NCI-H1930 (cell line): ENCODE measurements at places on chromosomes 3 and 15.

GRCh38 chr3:27239951-27240350 lies 129.2 kb downstream of the NEK10 start:
- DNase-seq: no peak

GRCh38 chr3:105606016-105606415 lies 239.3 kb downstream of the ALCAM start:
- DNase-seq: no peak

DNA sequence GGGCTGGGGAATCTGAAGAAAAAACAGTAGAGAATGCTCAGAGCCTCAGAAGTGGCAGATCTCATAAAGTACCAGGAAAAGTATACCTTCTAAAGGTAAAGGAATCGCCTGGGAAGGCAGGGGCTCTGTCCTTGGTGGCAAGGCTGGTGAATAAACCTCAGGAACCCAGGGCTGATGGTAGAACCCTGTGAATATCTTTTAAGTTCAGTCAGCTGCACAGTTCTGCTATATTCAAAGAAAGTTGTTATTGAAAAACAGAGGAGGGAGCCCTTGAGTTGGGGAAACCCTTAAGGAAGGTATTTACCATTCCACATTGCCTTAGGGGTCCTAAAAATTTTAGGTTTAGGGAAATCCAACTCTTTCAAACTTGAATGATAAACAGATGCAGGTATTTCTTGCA lies 31.2 kb downstream of the ZPLD1 start:
- DNase-seq: no peak

DNA sequence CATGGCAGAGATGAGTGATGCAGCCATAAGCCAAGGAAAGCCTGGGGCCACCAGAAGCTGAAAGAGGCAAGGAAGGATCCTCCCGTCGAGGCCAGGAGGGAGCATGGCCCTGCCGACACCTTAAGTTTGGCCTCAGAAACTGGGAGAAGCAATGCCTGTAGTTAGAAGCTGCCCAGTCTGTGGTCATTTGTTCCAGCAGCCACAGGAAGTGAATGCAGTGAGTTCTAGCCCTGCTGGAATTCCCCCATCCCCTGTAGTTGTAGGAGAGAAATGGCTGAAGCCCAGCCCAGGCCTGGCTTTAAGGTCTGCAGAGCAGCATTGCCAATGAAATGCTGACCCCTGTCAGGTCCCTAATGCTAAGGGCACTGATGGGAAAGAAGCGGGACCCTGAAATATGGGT lies 12.2 kb upstream of the CHSY1 start:
- DNase-seq: no peak

DNA sequence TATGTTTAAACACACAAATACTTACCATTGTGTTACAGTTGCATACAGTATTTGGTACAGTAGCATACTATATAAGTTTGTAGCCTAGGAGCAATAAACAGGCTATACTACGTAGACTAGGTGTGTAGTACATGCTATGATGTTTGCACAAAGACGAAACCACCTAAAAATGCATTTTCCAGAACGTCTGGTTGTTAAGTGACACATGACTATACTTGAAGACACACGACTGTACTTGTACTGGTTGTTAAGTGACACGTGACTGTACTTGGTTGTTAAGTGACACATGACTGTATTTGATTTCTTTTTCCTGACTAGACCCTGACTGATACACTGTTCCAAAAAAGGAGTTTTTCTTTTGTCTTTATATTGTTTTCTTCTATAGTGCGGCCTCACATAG lies 34.1 kb downstream of the RAB8B start:
- DNase-seq: no peak

GRCh38 chr3:147886879-147887278 lies 477.7 kb downstream of the ZIC1 start:
- DNase-seq: no peak

DNA sequence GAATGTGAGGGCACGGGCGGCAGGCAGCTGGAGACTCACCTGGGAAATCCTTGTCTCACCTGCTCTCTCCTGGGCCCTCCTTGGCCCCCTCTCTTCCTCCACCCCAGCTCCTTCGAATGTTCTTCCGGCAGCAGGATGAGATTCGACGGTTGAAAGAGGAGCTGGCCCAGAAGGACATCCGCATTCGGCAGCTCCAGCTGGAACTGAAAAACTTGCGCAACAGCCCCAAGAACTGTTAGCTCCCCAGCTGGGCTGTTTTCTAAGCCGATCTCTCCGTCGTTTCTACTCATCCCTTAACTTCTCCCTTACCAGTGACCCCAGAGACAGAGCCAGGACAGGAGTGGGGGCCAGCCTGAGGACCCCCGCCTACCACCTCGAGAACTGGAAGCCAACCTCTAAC lies 95.0 kb downstream of the ANP32A start:
- no peak for DNase-seq

GRCh38 chr15:32855942-32856341 lies 138.1 kb downstream of the GREM1 start:
- no peak for DNase-seq

DNA sequence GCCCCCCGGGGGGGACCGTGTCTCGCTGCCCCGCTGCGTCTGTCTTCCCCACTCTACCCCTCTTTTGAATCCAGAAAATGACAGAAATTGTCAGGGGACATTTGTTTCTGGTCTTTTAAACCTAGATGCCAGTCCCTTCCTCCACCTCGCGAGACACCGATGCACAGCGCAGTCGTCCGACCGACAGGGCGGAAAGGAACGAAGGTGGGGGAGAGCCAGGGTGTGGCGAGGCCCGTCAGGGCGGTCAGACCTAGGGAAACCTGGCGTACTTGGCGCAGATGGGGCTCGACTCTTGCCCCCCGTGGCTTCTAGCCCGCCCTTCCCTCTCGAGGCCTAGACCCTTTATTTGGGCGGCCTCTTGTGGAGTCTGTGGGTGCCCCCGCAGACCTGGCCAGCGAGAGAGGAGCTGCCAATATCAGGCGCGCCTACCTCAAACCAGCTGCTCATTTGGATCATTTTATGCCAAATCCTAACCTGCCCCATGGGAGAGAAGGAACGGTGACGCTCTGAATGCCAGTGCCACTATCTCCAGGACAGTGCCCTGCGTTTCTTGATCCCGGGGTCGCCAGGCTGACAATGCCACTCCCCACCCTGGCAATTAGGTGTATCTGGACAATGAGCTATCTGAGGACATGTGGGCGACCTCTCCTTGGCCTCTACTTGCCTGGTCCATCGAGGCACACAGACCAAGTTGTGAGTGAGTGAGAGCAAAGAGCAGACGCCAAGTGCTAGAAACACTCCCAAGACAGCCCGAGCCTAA lies 500 bp upstream of the RAB6B start:
- no peak for DNase-seq

DNA sequence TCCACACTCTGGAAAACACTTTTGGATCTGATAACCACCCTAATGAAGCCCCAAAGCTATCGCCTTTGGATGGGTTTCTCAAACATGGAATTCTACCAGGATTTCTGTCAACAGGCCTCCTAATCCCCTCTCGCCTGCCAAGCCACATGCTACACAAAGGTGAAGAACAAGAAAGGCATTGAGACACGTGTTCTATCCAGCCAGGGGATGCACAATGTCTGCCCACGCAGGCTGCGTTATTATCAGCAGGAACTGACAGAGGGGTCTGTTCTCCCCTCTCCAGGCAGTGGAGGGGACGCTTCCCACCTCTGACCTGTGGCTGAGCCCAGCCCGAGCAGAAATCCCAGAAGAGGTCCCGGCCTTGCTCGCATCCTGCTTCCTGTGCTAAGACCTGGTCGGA lies 45.4 kb upstream of the THBS1 start:
- DNase-seq: no peak

DNA sequence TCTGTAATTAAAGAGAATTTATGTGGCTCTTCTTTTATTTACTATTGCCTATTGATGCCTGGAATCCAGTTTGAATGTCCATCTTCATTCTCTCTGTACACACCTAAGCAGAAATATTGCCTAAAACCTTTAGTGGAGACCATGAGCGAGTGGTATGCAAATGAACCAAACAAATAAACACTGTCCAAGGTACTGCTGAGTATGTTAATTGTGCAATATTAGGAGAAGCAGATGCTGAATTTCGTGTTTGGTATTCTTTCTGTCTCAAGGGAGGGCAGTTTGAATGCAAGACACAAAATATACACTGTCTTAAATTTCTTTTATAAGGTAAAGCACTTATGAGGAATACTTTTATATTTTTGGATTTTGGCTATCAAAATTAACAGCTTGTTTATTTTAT lies 440.9 kb downstream of the RBMS3 start:
- DNase-seq: no peak

- no peak for DNase-seq
Observed at GRCh38 chr3:141539431-141540187, 52.8 kb downstream of the RASA2 start.

GRCh38 chr15:70127770-70128413 lies 30.2 kb upstream of the TLE3 start:
- DNase-seq: no peak

- no peak for DNase-seq
Observed at GRCh38 chr15:44882499-44882968, 74.0 kb upstream of the TERB2 start.

- DNase-seq: no peak
Observed at GRCh38 chr3:66103729-66104128, 65.0 kb upstream of the MAGI1 start.

- no peak for DNase-seq
Observed at GRCh38 chr3:5013021-5013906, 34.0 kb downstream of the BHLHE40 start.

DNA sequence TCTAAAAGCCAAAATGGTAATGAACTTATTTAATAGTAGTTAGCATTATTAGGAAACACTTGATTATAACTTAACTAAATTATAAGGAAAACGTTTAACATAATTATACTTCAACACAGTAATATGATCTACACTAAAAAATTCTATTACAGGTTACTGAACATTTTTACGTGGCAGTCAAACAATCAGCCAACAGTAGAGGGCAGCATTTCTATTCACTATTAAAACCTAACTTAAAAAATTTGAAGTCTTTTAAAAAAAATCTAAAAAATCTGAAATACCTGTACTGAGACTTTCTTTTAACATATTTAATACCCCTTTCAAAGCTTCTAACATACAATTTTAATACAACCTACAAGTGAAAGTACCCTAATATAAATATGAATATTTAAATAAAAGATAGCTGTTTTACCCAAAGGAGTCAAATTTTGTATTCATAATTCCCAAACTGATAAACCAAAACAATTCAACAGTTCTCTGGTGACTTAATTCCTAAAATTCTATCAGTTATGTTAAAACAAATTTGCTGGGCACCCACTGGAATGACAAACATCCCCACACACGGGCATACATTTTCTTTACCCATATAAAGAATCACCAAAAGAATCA lies 41.5 kb downstream of the DLG1 start:
- no peak for DNase-seq

DNA sequence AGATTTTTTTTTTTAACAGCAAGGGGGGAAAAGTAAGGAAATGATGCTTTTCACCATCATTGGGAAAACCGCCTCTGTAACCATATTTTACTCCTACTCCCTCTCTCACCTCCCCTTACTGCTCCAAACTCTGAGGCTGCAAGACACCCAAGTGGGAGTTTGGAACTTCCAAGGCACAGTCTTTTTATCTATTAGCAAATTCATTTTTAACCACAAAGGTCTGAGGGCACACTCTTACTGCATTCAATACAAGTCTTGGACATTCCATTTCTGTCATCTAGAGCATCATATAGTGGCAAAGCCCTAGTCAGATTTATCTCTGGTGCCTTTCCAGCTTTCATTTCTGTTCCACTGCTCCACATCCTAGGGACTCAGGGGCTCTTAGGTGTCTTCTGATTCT lies 13.2 kb downstream of the FAM162A start:
- no peak for DNase-seq

DNA sequence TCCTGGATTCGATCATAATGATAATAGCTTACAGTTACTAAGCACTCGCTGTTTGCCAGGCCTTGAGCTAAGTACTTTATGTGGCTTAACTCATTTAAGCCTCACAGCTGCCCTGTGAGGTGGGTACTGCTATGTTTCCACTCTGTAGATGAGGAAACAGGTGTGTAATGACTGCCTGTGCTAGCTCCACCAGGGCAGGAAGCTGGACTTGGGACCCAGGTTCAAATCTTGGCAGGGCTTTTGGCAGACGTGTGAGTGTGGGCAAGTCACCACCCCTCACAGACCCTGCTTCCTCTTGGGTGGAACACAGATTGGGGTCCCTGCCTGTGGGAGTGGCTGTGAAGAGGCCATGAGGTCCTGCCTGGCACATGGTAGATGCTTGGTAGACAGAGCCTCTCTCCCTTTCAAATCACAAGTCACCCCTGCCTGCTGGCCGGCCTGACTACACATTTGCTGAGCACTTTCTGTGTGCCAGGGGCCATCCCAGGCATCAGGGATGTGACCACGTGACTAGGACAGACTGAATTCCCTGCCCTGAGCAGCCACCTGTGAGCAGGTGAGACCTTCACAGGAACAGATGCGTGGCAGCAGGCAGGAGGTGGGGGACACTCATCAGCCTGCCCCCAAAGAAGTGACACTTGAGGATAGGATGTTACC lies 3.7 kb downstream of the EFCC1 start:
- DNase-seq: no peak

- DNase-seq: no peak
Observed at GRCh38 chr3:187210545-187211327, 13.4 kb downstream of the RTP1 start.

DNA sequence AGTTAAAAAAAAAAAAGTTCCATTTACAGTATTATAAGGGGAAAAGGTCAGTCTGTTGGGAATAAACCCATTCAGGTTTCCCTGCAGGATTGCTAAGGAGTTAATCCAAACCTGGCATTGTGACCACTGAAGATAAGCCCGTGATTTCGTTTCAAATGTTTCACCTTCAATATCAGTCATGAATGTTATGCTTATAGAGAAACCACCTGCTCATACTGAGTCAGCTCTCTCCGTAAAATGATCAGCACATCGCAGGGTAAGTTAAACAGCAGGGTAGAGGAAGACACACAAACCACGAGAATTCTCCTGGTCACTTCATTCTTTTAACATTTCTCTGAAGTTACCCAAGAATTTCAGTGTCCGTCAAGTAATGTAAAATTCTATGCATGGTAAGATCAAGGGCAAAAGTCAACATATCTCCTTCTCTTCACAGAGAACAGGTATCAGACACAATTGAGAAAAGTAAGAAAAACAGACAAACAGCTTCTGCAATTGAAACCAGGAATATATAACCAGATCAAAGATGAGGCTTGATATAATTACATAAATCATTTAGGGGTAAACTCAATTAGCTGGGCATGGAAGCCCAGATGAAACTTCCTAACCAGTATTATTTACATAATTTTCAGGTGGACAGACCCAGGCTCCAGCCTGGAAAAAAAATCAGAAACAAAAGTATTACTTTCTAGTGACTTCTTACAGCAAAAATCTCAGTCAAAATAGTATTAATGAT lies 67.6 kb upstream of the ARHGEF3 start:
- no peak for DNase-seq

DNA sequence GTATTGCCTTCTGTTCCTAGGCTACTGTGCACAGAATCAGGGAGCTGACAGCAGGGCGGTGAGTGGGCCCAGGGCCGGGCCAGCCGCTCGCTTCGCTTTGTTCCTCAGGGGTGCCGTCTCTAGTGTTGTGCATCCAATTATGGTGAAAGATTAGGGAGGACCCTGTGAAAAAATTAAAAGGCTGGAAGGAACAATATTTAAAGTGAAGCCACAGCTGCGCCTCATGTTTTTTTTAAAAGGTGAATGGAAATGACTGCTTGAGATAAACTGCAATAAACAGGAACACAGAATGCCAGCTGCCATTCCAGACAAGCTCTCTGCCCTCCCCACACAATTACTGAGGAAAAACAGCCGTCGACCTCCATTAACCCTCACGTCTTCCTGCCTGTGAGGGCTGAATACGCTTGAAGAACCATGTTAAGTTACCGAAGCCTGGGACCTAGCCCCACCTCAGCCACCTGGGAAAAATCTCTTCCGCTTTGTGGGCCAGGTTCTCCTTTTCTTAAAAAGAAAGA lies 132.0 kb upstream of the IL12A start:
- DNase-seq: no peak
